CD14-positive monocyte (primary cell): ENCODE measurements at places on chromosomes 7 and 10.

- no peak for DNase-seq
These were observed 10.9 kb downstream of the PWWP2B start for GRCh38 chr10:132407846-132408278.

GRCh38 chr7:94972296-94972695, 64.9 kb downstream of the PPP1R9A start:
- no peak for DNase-seq

DNA sequence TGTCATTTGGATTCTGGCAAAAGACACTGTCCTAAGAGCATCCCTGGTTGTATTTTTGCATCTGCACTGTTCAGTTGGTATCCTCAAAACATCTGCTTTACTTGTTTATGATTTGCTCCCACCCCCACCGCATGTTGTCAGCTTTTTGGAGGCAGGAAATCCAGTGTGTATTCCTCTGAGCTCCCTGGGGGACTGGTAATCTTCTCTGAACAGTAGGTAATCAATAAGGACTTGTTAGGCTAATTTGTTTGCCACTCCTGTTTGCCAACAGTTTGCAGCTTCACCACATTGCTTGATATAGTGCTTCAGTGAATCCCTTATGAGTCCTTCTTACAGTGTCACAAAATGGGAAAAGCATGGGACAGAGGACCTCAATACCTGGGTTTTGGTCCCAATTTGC, 49.1 kb downstream of the FEZF1 start:
- DNase-seq = no peak

GRCh38 chr7:145534301-145534700, 582.3 kb upstream of the CNTNAP2 start:
- DNase-seq = no peak

DNA sequence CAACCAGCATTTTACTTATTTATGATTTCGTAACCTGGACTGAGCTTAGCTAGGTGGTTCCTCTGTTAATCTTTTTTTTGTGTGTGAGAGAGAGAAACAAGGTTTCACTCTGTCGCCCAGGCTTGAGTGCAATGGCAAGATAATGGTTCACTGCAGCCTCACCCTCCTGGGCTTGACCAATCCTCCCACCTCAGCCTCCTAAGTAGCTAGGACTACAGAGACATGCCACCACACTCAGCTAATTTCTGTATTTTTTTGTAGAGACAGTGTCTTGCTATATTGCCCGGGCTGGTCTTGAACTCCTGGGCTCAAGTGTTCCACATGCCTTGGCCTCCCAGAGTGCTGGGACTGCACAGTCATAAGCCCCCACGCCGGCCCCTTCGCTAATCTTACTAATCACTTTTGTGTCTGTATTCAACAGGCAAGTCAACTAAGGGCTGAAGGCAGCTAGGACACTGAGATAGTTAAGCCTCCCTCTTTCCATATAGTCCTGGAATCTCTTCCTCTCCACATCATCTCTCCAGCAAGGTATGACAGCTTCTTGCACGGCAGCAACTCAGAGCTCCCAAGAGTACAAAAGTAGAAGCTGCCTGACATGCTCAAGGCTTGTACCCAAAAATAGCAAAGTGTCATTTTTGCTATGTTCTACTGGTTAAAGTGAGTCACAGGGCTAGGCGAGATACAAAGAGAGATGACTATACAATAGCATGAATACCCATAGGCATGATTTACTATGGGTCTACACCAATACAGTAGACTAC, 11.3 kb downstream of the KMT2C start:
- DNase-seq = no peak

GRCh38 chr7:126529254-126529653, 723.5 kb downstream of the GRM8 start:
- DNase-seq = no peak

DNA sequence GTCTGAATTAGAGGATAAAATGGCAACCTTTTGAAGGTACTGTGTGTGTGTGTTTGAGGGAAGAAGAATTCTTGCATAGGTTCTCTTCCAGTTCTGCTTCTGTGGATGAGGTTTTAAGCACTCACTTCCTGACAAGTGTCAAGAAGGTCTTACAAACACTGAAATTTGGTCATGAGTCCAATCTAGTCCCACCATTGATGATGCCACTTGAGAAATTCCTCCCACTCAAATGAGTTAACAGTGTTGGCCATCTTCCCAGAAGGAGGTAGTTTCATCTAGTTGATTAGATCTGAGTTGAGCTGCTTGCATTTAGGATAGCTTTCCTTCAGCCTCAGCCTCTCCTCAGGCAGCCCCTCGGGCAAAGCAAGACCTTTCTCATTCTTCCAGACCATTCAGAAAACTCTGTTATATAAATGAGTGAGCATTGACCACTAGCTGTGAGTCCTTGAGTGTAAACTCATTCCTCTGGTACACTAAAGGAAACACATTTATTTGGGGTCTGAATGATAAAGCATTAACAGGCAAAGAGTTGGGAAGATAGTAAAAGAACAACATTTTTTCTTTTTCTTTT, 189.5 kb downstream of the TRIL start:
- no peak for DNase-seq

DNA sequence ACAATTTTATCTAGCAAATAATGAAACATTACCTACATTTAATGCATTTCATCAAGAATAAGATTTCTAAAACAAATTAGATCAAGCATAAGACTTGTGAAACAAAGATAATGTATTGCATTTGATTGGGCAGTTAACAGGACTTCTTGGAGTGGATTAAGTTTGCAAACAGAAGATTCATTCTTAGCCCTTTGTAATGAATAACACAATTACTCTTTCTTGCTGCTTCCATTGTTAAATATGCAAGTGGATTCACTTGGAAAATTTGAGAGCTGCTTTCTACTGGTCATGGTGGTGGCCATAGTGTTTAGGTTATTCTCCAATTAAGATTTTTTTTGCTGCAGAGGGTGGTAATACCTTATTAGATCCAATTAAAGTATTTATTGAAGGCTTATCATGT, 6.0 kb downstream of the PPP1R9A start:
- no peak for DNase-seq

GRCh38 chr7:31494421-31494820, 19.5 kb upstream of the ITPRID1 start:
- DNase-seq = no peak

- no peak for DNase-seq
These were observed 185.6 kb downstream of the C7orf25 start for GRCh38 chr7:42726066-42726785.

DNA sequence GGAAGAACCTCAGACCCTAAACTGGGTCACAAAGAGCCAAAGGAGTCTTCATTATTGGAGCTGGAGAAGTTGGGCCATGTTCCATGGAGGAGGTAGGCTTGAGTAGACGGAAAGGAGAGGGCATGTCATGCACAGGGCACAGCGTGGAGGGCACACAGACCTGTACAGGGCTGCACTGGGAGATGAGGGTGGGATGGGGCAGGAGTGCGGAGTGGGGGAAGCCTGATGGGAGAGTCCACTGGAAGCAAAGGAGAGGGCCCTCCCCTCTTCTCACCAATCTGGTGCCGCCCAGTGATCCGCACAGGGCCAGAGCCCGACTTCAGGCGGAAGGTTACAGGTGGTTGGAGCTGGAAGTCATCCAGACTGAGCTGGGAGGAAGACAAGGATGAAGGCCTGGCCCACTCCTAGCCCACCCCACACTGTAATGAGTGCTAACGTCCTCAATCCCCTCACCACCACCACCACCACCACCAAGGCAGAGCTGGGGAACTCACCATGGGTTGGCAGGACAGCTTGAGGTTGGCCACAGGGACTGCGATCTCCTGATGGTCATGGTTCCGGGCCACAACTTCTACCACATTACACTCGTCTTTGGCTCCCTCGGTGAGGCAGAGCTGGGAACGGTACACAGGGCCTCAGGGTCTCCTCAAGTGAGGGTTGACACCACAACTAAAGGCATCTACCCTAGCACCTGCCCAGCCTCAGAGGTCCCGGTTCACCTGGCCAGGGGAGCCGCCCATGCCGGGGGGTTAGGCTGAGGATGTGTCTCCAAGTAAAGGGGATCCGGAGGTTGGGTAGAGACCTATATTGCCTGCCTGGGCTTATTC, 1.0 kb downstream of the NPM3 start:
- DNase-seq = no peak

DNA sequence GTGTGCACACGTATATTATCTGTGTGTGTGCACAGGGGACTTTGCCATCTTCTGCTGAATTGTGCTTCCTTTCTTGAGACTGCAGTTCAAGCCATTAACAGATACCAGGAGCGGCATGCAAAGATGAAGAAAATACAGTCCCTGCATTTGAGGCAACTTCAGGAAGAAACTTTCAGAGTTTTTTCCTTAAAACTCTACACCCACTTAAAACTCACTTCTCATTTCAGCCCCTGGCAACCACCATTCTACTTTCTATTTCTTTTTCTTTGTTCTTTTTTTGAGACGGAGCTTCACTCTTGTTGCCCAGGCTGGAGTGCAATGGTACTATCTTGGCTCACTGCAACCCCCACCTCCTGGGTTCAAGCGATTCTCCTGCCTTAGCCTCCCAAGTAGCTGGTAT, 448.9 kb upstream of the ZMIZ1 start:
- no peak for DNase-seq

GRCh38 chr7:14521183-14521582, 381.4 kb downstream of the DGKB start:
- DNase-seq = no peak
